Fibroblast of lung (primary cell): ENCODE measurements at places on chromosomes 11 and 22.

GRCh38 chr11:9153651-9154050 is 62.3 kb upstream of the SCUBE2 start:
- DNase-seq, result no peak

DNA sequence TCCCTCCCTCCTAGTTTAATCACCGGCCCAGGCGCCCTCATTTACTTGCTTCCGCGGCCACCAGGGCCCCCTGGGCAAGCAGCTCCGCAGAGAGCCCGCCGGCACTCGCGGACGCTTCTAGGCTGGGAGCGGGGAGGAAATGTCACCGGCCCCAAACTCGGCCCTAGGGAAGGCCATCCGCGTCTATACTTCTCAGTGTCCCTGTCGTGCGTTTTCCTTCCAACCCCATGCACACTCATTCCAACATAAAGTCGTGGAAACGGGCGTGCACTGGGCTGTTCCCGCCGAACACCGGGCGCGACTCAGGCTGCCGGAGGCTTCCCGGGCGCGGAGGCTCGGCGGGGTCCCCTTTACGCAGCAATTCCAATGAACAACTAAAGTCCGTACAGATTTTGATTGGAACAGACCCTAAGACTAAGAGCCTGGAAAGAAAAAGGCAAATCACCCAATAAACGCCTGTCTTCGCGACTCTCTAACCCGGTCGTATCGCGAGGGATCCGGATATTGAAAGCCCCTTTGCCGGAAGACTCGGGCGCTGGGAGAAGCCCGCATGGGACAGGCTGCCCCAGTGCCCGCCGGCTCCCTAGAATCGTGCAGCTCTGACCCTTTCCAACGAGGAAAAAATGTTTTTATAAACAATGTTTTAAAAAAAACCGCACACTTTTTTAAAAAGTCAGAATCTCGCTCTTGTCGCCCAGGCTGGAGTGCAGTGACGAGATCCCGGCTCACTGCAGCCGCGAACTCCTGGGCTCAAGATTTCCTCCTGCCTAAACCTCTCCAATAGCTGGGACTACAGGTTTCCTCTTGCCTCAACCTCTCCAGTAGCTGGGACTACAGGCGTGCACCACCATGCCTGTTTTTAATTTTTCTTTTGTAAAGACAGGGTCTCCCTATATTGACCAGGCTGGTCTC is 1.3 kb upstream of the BARX2 start:
- DNase-seq, result no peak

- peak; percentile 19 for DNase-seq
Observed at GRCh38 chr11:35852056-35852455, 91.8 kb upstream of the LDLRAD3 start.

DNA sequence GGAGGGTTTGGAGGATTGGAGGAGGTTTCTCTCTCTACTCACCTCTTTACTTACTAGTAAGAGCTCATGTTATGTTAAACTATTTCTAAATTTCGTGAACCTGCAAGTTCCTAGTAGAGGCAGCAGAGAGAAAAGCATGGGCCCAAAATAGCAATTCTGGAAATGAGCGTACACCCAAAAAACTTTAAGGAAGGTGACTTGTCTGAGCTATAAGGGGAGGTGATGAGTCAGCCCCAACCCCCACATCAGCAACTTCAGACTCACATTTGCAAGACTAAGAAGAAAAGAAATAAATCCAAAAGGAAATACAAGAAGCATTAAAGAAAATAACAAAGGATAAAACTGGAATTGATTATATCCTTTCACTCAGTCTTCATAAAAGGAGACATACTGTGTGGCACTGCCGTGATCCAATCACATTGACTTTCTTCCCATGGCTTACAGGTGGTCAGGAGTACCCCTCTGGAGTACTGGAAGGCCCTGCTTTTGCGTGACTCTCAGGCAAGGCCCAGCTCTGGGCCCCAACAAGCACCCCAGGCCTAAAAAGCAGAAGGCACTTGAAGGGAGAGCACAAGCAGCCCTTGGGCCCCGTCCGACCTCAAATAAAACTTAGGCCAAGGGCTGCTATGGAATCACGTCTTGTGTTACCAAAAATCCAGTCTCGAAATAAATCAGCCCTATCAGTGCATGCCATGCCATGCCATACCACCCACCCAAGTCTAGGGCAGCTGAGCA is 14.3 kb downstream of the PACSIN2 start:
- DNase-seq, result peak; percentile 37

DNA sequence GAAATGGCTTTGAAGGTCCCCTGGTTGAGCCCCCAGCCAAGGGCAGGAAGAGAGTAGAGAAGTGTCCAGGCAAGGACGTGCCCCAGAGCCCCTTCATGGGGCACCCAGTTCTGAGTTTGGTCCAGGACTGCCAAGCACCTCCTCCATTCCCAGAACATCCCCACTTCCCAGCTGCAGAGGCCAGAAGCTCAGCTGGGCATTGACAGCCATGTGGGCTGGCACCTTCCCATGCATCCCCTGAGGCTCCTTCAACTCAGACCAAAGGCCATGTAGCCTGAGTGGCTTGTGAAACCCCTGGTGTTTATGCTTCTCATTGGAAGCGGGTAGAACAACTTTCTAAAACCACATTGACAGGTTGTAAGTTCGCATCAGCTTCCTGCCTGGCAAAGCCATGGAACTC is 789.6 kb downstream of the TBC1D22A start:
- no peak for DNase-seq

GRCh38 chr11:5349550-5349949 is 1.8 kb upstream of the OR51B6 start:
- DNase-seq, result no peak

GRCh38 chr11:9210224-9210921 is 54.8 kb downstream of the DENND5A start:
- DNase-seq, result no peak

DNA sequence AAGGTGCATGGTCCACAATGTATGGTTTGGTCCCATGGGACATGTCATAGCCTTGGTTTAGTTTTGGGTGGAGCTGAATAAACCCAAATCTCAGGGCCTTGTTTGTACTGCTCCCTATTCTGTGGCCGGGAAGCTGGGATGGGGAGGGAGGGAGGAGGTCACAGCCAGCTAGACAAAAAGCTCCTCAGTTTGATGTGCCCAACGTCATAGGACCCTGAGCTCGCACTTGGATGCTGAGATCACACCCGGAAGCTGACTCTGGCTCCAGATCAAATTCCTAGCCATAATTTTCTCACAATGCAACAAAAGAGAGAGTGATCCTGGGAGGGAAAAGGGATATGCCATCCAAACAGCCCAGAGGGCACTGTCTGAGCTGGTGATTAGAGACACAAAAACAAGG is 1.5 kb downstream of the HSPB2 start:
- peak; percentile 72 for DNase-seq

DNA sequence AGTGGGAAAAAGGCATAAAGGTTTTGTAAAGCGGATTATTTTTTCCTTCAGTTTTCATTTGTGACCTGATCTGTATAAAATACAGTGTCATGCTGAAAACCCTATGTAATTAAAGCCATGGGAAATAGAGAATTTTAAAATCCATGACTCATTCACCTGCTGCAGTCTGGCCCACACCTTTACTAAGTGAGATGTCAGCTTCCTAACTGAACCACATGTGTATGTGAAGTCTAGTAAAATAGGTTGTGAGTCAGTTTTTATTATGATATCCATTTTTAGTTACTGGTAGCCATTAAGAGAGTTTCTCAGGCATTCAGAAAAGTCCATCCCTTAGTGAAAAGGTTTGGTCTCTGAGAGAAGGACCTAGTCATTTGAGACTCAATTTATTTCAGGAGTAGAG is 60.9 kb downstream of the TRIM44 start:
- DNase-seq, result no peak

- DNase-seq, result peak; percentile 89
Observed at GRCh38 chr11:108873310-108873709, 208.4 kb downstream of the DDX10 start.

DNA sequence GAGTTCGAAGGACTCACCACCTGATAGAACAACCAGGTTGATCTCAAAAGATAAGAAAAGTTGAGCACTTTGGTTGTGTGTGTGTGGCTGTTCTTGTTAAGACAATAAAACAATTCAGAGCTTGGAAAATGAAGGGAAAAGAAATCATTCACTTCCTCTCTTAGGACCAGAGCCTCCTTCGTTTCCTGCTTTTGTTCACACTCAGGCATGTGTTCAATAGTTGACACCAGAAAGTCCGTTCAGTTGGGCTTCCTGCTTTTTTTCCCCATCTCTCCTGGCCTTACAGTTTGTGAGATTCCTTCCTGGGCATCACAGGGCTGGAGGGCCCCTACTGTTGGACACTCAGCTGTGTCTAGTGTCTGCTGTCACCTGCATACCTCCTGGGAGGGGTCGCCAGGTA is 48.0 kb downstream of the TSPAN18 start:
- no peak for DNase-seq

- no peak for DNase-seq
Observed at GRCh38 chr11:23961503-23962338, 535.1 kb upstream of the LUZP2 start.

- DNase-seq, result no peak
Observed at GRCh38 chr11:75578977-75579376, 16.9 kb downstream of the SERPINH1 start.

GRCh38 chr11:32830413-32830738 is 649 bp downstream of the PRRG4 start:
- no peak for DNase-seq

GRCh38 chr11:65215441-65216076 is 33.8 kb downstream of the CAPN1 start:
- DNase-seq, result no peak

DNA sequence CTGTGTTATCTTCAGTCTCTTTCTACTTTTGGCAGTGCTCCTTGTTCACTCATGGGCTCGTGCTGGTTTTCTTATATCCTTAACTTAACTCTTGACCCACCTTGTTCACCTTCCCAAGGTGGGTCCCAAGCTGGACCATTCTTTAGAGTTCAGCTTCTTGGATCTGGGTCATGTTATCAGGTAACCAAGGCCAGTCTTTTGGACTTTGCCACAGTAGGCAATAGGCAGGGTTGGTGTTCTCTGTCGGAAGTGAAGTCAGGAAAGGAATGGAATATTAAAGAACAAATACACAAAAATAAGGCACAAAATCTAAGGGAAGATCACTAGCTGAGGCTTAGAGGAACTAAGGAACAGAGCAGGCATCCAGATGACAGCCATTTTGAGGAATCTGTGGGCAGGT is 202.7 kb downstream of the ARHGAP42 start:
- DNase-seq, result no peak

DNA sequence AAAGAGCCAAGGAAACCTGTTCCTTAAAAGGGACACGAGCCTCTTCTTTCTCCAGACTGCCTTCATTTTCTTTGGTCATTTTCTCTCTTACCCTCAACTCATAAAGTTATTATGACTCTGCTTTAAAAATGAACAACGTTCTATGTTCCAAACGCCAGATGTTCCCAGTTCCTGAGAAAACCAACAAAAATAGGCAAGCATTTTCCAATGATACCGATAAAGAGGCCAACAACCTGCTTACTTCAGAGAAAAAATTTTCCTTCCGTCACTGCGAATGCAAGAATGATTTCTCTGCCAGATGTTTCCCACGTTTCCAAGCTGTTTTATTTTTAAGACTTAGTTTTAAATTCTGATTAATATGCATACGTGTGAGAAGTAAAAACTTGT is 315 bp upstream of the TRPC6 start:
- no peak for DNase-seq

GRCh38 chr11:75051043-75051442 is 45.6 kb downstream of the OR2AT4 start:
- no peak for DNase-seq

- DNase-seq, result peak; percentile 29
Observed at GRCh38 chr22:40855979-40856512, 393 bp downstream of the ST13 start.

GRCh38 chr22:18156878-18157713 is 7.1 kb downstream of the USP18 start:
- DNase-seq, result peak; percentile 97

GRCh38 chr11:102882389-102883024 is 7.7 kb upstream of the MMP12 start:
- peak; percentile 51 for DNase-seq

DNA sequence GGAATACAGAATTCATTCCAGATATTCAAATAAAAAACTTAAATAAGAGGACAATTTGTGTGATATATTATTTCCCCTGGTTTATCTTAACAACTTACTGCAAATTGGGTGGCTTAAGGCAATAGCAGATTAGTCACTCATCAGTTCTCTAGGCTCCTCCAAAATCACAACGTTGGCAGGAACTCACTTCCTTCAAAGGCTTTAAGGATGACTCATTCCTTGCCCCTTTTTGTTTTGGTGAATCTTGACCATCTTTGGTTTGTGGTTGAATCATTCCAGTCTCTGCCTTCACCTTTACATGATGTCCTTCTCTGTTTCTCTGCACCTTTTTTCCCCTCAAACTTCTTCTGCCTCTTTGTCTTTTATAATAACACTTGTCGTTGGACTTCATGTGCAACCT is 3.4 kb downstream of the OR10AG1 start:
- no peak for DNase-seq

DNA sequence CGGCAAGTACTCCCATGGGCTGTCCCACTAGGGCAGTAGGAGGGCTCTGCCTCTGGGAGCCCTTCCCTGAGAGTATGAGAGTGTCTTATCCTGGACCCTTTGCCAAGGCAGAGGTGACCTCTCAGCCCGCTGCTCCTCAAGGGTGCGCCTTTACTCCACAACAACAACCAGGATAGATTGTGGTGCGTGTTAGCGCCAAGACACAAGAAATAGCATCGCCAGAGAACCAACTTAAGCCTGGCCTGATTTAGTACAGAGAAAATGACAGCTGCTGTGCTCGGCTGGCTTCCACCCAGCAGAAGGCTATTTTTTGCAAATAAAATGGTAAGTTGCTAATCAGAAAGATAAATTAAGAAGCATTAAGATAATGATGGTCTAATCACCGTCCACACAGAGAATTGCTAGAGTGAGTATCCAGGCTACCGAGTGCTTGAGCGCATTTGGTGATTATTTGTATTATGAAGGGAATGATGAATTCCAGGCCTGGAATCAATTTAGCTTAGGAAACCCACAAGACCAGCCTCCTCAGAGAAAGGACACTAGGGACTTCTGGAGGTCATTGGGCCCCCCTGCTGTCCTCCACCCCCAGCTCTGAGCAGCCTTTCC is 119.8 kb downstream of the PKNOX2 start:
- no peak for DNase-seq

GRCh38 chr22:27046086-27046485 is 388.7 kb downstream of the MIAT start:
- DNase-seq, result no peak

DNA sequence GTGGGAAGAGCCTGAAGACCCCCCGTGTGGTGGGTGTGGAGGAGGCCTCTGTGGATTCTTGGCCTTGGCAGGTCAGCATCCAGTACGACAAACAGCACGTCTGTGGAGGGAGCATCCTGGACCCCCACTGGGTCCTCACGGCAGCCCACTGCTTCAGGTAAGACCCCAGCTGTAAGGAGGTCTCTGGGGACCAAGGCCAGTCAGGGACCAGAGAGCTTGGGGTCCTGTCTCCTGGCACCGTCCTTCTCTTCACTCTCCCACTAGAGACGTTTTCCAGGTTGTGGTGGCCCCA is 24.9 kb upstream of the SMIM35 start:
- DNase-seq, result no peak

DNA sequence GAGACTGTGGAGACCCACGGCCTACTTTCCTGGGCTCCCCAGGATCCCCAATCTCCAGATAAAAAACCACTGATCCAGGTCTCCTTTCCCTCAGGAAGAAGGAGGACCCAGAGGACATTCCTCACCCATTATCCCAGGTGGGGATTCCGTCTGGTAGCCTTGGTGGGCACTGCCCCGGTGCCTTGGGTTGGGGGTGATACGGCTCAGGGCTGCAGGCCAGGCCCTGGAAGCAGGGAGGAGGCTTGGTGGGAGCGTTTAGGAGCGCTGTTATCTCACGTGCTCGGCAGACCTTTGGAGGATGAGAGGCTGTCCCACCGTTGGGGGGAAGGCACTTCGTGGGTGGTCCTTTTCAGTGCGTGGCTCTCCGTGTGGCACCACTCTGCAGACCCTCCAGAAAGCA is 926.3 kb downstream of the BRD1 start:
- no peak for DNase-seq
